ENCODE measurements at places on chromosomes 3 and 15.
A peak's percentile ranks its signal among the peaks of the same experiment; 100 is the strongest.

GRCh38 chr3:96814651-96815567 is 515 bp downstream of the EPHA6 start:
- DNase-seq = no peak

GRCh38 chr3:16366-16765 is 180.2 kb upstream of the CHL1 start:
- no peak for DNase-seq

DNA sequence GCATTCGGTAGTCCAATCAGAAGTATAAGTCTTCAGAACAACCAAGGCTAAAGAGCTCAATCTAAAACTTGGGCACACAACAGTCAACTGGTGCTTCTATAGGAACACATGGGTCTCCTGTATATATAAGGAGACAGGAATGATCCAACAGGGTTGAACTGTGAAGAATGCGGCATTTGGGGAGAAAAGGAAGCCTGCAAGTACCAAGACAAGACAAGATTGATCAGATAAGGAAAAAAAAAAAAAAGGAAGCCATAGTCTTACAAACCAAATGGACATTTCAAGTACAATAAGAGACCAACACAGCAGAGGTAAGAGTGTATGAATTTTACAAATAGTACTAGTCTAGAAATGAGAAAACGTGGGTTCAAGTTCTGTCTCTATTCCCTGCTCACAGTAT is 6.5 kb downstream of the CPEB1 start:
- no peak for DNase-seq

DNA sequence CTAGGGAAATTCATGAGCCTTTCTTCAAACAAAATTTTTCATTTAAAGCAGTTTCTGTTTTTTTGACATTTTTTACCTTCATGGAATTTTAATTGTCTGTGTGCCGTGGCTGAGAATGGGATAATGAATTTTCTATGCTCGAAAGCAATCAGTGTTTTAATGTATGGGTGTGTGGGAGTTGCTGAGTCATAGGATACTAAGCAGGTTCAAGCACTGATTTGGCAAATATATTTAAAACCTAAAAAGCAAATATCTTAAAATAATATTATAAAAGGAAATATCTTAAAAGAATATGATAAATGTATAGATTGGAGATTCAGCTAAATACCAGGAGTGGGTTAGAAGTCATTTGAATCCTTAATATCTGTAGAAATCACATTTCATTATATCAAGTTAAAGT is 173.6 kb upstream of the LRRFIP2 start:
- DNase-seq = no peak

DNA sequence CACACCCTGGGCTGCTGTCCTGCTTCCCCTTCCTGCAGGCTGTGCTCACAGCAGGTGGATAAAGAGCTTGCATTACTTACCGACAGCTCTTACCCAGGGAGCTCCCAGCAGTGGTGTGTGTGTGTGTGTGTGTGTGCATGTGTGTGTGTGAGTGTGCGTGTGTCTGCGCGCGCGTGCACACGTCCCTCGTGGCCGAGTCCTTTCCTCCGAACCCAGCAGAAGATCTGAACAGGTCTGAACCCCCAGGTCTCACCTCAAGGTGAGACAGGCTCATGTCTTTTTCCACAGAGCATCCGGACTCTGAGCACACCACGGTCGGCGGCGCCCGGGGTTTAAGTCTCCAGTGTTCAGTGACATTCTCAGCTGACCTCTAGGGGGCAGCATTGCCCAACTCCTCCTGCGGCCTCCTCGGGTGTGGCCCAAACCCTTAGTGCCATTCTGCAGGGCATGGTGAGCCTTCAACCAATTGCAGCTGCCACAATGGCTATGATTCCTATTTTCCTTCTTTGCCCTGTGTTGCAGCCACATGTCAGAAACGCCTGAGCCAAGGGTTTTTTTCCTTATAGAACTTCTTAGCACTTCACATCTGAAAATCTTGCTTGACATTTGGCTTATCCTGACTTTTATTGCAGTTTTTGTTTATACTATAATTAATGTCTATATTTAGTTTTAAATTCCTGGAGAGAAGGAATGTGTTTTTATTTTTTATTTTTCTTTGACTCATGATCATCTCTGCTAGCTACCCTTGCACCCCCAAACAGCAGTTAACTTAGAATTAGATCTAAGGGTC is 64.1 kb upstream of the KLHL25 start:
- DNase-seq = peak; percentile 75

GRCh38 chr3:71240034-71240433 is 343.5 kb downstream of the FOXP1 start:
- no peak for DNase-seq

GRCh38 chr15:26178640-26179220 is 315.6 kb upstream of the ATP10A start:
- no peak for DNase-seq

DNA sequence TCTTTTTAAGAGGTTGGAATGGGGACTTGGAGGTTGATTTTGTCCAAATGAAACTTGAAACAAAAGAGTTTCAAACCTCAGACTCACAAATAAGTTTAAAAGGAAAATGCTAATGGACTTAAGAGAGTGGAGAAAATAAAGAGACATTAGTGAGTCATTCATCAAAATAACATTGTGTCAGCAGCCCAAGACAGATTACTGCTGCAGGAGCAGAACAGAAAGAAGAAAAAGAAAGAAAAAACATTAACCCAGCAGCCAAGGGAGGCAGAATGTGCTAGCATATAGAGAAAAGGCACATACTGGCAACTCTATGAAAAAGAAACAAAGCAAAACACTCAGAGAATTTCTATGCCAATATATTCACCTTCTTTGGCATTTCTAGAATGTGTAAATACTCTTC is 42.6 kb downstream of the ADAMTS9 start:
- DNase-seq = no peak

Measured in stimulated activated CD4-positive, alpha-beta T cell treated with anti-CD3 and anti-CD28 coated beads, Interleukin-1b, Interleukin-23, amount 100 ng/mL, for 24 hours (primary cell).